ENCODE measurements at places on chromosomes 4 and X.
A peak's percentile ranks its signal among the peaks of the same experiment; 100 is the strongest.

GRCh38 chr4:185896817-185897488, 85.0 kb upstream of the SORBS2 start:
- DNase-seq: no peak

GRCh38 chr4:139567159-139567870, 11.3 kb upstream of the SETD7 start:
- DNase-seq: no peak

DNA sequence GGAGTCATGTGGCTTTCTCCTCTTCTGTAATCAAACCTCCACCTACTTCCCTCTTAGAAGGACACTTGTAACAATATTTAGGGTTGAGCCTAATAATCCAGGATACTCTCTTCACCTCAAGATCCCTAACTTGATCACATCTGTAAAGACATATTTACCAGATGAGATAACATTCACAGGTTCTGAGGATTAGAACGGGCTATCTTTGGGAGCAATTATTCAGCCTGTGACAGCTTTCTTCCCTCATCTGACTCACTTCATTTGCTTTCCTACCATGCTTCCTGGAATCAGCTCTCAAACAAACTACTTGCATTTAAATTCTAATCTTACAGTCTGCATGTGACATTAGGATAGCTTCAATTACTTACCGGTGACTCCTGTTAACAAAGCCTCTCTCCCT, 133.5 kb upstream of the NDST3 start:
- DNase-seq: no peak

- no peak for DNase-seq
Measured at GRCh38 chrX:120735966-120736365, 106.1 kb upstream of the C1GALT1C1 start.

DNA sequence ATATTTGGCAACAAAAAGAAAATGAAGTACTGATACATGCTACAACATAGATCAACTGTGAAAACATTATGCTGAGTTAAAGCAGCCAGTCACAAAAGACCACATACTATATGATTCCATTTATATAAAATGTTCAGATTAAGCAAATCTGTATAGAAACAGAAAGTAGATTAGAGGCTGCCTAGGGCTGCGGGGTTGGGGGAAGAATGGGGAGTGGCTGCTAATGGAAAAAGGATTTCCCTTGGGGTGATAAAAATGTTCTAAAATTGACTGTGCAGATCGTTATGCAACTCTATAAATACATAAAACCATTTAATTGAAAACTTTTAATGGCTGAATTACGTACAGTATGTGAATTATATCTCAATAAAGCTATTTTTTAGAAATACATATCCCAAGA, 46.8 kb downstream of the NEK1 start:
- no peak for DNase-seq

DNA sequence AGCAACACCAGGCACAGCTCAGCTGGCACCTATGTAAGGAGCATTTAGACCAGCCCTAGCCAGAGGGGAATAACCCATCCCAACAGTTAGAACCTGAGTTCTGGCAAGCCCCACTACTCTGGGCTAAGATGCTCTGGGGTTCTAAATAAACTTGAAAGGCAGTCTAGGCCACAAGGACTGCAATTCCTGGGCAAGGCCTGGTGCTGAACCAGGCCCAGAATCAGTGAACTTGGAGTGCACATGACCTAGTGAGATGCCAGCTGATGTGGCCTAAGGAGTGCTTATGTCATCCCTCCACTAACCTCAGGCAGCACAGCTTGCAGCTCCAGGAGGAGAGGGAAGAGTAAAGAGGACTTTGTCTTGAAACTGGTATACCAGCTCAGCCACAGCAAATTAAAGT, 7.6 kb upstream of the PRRG3 start:
- DNase-seq: no peak

GRCh38 chrX:1453951-1454785, 1.5 kb upstream of the ASMTL start:
- DNase-seq: peak; percentile 92

DNA sequence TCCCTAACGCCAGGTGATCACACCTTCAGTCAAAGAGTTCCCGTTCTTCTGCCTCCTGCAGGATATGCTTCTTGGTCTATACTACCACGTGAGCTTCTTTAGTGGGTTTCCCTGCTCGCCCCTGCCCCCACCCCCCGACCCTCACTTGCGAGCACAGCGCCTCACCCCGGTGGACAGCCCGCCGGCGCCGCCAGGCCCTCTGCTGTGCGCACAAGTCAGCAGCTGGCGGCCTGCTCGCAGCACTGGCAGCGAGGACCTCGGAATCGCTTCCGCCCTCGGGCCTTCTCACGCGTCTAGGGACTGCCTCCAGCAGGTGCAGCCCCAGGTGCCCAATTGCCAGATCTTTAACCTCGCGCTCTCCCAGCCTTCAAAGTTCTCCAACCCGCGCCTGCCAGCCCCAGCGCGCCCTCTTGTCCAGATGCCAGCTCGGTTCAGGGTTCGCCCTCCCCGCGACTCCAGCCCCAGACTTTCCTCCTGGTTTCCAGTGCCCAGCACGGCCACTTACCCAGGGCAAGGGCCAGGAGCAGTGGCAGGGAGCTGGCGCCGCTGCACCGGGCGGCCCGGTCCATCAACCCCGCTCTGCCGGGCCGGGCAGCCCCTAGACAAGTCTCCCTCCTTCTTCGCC, 454 bp downstream of the BTC start:
- DNase-seq: peak; percentile 60

DNA sequence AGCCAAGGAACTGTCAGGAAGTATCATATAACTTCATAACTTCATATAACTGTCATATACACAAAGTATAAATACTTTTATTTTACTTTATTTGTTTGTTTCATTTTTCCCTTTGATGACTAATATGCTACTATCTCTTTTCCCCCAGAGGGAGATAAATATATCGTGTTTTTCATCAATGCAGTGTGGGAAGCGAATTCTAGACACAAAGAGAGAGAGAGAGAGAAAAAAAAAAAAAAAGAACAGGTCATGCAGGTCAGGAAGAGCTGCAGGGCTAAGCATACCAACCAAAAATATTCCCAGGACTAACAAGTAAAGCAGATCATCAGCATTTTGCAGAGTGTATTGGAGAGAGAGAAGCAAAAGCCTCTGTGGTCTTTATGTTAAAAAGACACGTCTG, 1849.2 kb downstream of the STIM2 start:
- no peak for DNase-seq

DNA sequence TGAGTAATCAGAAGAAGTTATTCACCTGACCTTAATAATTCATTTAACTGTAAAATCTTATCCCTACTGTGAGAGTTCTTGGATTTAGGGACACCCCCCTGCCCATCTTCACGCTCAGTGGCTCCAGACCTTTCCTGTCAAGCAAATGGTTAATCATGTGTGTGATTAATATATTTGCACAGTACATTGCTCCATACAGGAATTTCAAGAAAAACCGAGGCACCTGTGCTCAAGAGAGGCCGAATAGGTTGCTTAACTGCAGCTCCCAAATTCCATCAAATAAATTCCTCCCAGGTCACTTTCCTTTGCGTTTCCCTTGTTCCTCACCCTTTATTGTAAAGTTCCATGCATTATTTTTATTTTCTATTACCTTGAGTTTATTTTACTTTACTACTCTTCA, 119.5 kb downstream of the STOX2 start:
- DNase-seq: no peak

DNA sequence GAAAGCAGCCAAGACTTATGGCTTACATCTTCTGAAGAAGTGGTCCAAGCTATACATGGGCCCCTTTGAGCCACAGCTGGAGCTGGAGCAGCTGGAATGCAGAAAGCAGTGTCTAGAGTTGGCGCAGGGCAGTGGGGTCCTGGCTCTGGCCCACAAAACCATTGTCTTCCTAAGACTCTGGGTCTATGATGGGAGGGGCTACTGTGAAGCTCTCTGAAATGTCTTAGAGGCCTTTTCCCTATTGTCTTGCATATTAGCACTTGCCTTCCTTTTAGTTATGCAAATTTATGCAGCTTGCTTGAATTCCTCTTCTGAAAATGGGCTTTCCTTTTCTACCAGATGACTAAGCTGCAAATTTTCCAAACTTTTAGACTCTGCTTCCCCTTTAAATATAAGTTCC, 15.3 kb downstream of the NPY1R start:
- DNase-seq: no peak

- no peak for DNase-seq
Measured at GRCh38 chr4:30714408-30715031, 5.6 kb upstream of the PCDH7 start.

GRCh38 chrX:71629467-71629866, 11.2 kb upstream of the CXCR3 start:
- DNase-seq: no peak
